ENCODE measurements at places on chromosomes 7 and 10.

- DNase-seq: no peak
Measured at GRCh38 chr10:78371136-78371535, 337.5 kb downstream of the RPS24 start.

DNA sequence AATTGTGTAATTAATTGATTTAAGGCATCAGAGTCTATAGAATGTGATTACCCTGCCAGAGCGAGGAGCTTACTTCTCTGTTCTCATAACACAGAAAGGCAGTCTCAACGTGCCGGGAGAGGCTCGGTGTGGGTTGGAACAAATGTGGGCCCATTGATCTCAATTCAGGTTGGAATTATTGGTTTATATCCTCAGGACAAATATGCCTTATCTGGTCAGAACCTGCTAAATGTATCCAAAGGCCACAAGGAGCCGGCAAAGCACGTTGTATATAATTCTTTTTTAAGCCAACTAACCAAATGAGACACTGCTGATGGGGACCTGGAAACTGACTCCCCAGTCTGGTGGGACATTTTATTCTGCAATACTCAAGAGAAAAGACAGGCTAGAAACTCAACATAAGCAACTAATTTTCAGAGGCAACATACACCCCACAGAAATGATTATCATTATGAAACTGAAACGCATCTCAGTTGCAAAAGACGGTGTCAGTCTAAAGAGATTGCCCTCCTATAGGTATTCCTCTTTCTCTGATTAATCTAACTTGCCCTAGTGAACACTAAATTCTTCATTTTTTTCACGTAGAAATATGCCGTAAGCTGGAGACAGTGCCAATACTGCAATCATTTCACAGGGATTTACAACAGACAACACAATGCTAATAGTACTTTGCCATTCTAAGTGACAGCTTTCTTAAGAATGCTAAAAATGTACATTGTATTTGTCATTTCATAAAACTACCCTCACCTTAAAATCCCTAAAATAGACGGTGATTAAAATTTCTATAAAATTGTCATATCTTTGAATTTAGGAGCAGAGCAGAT is 9.4 kb downstream of the EBF3 start:
- no peak for DNase-seq

DNA sequence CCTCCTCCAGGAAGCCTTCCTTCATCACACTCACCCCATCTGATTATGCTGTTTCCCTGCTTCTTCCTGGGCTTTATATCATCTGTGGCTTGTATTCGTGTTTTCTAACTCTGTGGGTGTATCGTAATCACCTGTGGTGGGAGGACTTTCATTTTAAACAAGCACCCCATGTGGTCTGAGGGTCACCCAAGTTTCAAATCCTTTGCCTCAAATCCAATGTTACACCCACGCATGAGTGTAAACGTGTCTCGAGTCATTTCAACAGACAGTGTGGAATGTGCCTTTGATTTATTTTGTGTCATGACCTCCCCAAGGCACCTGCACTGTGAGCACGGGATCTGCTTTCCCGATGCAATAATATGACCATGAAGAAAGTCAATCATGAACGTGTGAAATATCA is 17.5 kb upstream of the LYZL2 start:
- DNase-seq: no peak

DNA sequence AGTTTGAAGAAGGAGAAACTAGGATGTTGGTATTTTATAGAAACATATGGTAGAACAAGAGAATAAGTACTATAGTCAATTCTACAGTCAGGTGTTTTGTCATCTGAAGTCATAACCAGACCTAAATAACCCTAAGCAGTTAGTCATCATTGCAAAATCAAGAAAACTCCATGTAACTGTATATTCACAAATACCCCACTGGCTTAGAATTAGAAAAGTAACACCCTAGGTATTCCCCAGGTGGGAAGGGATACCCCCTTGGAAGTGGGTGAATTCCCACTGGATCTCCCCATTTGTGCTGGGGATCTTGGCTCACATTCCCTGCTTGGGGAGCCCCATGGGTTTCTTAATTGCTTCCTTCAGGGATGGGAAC is 45.9 kb upstream of the ITGB8 start:
- no peak for DNase-seq

- DNase-seq: no peak
Measured at GRCh38 chr7:121337398-121337797, 8.6 kb downstream of the WNT16 start.

DNA sequence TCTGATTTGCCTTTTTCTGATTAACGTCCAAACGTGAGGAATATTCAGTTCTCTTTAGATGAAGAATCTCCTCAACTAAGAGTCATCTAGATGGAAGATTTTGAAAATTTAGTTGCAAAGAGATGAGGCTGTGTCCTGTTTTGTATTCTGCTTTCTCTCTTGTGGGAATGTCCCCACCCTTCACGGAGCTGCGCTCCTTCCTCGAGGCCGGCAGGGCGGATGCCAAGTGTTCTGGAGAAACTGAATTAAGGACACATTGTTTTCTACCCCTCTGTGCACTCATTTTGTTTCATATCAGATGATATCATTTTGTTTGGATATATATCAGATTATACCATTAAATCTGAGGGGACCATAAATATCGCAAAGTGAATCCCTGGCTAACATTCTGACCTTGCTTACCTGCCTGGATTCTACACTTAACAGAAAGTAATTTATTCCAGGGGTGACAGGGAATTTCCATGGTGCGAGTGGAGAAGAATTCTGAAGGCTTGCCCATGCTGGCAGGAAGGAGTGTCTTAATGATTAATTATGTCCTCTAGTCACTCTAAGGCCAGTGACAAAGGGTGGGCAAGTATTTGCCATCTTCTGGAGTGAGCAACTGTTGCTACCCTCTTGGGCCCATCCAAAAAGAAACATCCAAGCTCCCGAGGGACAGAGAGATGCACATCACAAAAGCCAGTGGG is 47.9 kb upstream of the IGFBP3 start:
- no peak for DNase-seq

- no peak for DNase-seq
Measured at GRCh38 chr7:41869997-41870396, 167.1 kb upstream of the INHBA start.

- DNase-seq: no peak
Measured at GRCh38 chr7:100720279-100720670, at the start of gene EPO. TSS of gene EPO (plus strand) at chr7:100720468. CDS start at chr7:100720981, 513 bp downstream.

DNA sequence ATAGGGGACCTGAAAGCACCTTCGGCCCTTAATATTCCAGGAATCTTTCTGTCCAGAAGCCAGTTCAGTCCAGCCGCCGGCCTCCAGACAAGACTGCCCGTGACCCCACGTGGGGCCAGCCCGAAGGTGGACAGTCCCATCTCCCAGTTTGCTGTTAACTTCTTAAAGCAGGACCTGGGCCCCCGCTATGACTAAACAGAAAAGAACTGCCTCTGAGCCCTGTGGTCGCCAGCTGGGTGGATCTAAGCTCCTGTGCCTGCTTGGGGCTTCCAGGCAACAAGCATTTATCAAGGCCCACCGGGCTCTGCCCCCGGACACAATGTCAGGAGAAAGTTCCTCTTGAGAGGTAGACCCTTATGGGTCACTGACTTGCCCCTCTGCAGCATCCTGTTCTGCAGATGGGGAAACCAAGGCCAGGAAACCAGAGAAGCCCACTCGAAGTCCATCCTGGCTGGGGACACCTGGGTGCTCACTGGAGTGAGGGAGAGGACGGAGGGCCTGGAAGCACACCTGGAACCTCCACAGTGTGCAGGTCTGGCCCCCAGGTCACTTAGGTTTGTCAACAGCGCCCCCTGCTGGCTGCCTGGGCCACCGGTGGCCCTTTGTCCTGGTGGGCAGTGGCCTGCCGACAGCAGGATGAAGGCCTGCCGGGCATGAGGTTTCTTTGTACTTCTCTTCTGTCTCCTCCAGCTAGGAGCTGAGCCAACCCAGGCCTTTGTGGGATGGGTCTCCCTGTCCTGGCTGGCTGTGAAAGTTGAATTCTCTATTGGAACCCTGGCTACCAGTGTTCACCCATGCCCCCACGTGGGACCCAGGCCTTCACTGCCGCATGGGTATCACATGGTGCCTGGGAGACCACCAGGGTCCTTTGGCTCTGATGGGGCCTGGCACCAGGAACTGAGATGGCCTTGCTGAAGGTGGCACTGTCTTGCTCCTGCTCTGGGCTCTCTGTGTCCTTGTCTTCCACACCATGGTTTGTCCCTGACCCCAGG is 128.0 kb downstream of the ZMIZ1 start:
- DNase-seq: peak; percentile 56

DNA sequence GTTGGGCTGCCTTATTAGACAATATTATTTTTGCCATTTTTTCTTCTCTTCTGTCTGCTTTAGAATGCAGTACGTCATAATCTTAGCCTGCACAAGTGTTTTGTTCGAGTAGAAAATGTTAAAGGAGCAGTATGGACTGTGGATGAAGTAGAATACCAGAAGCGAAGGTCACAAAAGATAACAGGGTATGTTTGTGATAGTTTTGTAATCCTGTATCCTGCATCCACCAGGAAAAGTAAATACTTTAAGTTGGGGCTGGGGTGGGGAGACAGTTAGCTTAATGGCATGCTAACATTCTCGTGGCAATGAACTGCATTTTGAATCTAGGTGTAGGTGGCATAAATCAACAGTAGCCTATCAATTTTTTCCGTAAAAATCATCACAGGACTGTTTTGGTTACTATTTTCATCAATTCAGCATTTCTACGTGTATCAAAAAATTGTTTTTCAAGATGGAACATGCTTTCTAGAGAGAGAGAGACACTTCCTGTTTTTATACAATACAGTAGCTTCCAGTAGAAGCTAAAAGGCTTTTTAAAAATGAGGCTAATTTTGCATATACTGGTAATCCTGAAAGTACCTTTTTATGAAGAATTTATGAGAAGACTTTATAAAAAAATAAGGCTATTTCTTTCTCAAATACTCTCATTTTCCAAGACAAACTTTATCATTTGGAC is 247.5 kb downstream of the FOXP2 start:
- DNase-seq: no peak

DNA sequence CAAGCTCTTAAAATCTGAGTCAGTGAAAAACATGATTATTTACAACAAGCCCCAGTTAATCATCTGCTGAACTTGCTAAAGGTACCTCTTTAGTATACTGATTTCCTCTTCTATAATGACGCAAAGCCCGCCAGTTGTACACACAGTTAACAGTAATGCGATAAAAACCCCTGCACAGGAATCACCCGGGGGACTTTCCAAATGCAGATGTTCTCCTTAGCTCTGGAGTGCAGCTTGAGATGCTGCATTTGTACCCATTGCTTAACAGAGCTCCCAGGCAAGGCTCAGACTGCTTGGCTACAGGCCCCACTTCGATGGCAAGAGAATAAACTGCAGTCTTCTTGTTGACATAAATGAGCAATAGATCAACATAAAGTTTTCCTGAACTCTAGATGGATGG is 279.6 kb upstream of the HGF start:
- no peak for DNase-seq

- peak; percentile 32 for DNase-seq
Measured at GRCh38 chr10:49164559-49165188, 23.5 kb downstream of the TMEM273 start.

DNA sequence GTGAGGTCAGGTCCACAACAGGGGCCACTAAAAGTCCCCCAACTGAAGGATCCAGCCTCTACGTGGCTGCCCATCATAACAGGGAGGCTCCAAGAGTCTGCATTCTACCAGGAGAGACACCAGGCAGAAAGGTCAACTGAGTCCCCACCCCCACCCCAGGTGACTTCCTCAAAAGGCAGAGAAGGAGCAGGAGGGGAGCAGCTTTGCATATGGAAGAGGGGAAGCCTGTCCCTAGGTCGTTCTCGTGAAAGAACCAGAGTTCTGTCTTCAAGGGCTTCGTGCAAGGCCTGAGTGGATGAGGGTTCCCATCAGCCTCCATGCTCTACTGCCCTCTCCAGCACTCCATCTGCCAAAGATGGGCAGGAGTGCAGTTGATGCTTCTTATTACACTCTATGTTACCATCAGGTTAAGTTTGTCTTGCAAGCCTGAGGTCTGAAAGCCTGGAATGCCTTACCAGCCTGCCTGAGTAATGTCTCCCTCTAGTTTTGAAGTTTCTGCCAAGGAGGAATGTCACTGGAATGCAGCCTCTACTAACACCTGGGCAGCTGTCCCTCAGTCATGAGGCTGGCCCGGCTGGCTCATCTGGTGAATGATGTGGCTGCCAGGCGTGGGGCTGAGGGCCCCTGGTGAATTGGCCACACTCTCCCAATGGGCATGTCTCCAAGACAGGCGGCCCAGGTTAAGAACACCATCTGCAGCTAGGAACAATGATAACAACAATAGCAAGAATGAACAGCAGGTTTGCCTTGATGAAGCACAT is 54.3 kb upstream of the SMNDC1 start:
- DNase-seq: no peak

DNA sequence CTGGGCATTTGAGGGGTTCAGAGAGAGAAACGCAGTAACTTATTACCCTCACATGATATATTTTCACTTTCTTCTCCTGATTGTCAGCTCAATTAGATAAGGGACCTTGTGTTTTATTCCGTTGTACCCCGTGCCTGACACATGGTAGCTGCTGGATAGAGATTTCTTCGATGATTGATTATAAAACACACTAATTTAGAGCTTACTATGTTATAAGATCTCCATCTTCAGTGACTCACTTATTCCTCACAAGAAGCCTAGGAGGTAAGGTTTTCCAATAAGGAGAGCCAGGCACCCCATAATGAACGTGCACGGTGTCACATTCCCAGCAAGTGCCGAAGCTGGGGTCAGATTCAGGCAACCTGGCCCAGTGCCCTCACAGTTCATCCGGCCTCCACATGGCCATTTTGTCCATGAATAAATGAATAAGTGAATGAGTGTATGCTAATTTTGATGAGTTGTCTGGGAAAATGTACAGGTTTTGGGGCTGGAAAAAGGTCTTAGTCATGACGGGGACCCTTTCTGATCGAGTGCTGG is 138.1 kb upstream of the CDCA7L start:
- no peak for DNase-seq

DNA sequence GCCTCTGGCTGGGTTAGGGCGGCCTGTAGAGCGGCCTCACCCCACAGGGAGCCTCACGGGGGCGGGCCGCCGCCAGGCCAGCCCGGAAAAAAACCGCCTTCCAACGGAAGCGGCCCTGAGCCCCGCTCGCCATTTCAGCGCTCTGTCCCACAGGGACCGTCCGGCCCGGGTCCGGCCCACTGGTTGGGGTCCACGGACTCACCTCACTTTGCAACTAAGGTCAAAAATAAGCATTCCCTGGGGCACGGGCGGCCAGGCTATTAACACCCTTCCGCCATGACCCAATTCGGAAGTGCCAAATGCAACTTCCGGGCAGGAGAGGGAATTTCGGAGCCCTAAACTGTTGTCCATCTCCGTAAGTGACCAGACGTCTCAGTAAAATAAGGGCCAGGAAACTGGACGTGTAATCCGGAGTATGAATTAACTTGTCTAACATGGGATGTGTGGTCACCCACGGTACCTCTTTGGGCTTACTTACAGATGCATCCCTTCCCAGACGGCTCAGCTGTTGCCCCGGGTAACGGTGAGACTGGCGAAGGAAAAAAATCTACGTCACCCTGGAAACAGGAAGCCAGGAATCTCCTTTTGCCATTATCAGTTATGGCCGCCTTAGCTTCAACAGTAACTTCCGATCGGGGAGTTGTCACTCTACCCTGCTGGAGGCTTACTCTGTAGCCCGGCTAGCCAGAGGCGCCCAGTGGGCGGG is at the start of gene BBIP1:
Gene BBIP1, minus strand, starts transcription at position 538 of the 706 bp plus-strand sequence. CDS start 1,023 bp downstream, outside the sequence.
- no peak for DNase-seq

- no peak for DNase-seq
Measured at GRCh38 chr10:44261710-44262455, 123.0 kb downstream of the CXCL12 start.

GRCh38 chr7:98205162-98205845 is 5.9 kb upstream of the BHLHA15 start:
- DNase-seq: no peak
